ENCODE measurements at places on chromosomes 5 and 9.

DNA sequence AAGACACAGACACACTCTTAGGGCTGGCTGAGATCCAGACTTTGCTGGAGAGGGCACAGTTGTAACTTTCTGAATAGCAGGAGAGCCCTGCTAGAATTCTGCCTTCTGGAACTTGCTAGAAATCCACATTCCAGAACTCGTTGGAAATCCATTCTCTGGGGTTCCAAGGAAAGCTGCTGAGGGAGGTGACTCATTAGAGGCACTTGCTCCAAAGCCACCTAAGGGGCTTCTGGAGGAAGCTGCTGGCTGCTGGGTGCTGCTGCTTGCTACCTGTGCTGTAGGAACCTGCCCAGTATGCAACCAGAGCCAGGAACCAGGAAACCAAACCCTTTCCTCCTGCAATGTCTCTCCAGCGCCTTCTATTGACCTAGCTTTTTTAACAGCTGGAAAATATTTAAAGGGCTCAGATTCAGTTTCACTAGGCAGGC, 4.1 kb upstream of the TLE4 start:
- no peak for DNase-seq

DNA sequence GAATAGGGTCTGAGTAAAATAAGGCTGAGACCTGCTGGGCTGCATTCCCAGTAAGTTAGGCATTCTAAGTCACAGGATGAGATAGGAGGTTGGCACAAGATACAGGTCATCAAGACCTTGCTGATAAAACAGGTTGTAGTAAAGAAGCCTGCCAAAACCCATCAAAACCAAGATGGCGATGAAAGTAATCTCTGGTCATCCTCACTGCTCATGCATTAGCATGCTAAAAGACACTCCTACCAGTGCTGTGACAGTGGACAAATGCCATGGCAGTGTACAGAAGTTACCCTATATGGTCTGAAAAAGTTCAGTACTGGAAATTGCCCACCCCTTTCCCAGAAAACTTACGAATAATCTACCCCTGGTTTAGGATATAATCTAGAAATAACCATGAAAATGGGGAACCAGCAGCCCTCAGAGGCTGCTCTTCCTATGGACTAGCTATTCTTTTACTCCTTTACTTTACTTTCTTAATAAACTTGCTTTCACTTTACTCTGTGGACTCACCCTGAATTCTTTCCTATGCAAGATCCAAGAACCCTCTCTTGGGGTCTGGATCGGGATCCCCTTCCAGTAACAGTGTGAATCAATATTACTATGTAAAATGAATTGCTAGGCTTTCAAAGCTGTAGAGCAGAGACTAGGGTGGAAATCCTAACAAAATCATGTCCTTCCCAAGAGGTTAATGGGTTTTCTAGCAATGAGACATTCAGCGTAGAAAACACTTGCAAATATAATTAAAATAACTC, 257.8 kb downstream of the KIAA0825 start:
- no peak for DNase-seq

DNA sequence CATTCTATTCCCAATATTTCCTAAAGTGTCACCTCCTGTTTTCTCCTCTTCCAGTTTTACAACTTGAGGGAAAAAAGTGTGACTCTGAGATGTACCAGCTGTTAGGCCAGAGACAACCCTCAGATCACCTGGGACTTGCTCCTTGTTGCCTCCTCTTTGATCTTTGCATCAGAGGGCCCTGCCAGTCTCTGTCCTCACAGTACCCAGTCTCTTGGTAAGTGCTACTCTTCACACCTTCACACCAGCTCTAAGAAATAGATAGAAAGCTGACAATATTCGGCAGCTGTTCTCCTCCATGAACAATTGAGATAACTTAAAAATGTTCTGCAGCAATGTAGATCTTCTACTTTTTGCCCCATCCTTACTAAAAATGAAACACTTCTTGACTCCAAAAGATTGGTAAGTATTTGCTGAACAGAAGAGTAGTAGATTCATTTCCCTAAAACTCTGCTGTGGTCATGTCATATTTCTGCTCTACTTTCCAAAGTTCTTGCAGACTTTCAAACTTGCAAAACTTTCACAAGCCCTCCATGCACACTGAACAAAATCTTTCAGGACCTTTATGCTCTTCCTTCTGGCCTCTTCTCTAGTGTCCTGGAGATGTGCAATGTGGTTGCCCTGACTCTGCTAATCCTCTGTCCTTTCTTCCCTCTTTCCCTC, 188.6 kb downstream of the SNX18 start:
- no peak for DNase-seq

DNA sequence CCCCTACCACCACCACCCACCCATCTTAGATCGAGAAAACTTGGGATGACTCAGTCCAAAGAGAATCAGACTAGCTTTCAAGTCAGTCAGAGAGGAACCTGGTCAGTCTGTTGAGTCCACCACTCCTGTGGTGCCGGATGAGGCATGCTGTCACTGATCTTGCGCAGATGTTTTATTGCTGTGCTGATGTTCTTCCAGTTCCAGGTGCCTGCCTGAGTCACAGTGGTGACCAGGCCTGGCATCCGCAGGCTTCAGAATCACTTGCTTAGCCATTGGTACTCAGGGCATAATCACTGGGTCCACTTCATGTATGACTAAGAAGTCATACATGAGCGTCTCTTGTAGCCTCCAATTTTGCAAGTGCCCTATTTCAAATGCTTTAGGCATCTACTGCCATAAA, 114.1 kb downstream of the MUSK start:
- no peak for DNase-seq

DNA sequence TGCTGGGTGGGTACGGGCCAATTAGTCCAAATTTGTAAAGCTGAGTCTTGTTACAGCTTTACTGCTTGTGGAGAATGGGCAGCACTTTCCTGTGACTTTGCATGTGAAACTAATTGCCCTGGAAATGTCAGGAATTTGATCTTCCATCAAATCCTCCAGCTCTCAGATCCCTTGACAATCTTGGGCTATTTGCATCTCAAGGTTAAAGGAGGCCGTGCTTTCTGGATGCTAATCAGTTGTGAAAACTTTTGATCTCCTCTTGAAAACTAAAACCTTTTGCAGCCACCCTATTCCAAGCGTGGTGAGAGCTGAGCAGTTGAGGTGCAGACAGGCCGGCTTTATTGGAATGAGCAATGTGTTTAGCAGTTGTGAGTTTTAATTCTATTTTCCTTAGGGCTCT, 68.0 kb upstream of the CLINT1 start:
- no peak for DNase-seq

DNA sequence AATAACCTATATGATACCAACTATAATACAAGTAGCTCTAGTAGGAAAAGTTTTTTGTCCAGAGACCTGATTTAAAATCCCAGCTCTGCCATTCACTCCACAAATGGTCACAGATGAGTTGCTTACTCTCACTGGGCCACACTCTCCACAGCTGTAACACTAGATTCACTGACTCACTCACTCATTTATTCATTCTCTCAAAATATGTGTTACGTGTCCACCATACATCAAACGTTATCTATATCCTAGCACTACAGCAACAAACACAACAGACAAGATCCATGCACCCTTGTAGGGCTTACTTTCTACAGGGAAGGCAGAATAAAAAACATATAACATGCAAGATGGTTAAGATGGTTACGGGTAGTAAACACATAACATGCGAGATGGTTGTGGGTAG, 146.3 kb downstream of the CDK5RAP2 start:
- DNase-seq: no peak

DNA sequence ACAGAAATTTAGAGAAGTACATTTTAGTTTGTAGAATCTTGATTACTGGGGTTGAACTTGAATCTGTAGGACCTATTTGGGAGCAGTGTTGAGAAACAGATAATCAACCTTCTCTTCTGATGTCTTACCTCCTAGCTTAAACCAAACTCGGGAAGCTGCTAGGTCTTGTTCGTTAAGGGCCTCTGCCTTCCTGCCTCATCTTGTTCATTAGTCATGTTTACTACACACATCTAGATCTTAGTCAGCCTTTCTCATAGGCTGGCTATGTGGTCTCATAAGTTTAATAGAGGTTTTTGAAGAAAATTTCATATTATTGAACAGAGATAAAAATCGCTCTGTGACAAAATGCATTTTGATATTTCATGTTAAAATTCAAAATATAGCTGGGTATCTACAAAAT, 331.0 kb upstream of the EDIL3 start:
- no peak for DNase-seq

DNA sequence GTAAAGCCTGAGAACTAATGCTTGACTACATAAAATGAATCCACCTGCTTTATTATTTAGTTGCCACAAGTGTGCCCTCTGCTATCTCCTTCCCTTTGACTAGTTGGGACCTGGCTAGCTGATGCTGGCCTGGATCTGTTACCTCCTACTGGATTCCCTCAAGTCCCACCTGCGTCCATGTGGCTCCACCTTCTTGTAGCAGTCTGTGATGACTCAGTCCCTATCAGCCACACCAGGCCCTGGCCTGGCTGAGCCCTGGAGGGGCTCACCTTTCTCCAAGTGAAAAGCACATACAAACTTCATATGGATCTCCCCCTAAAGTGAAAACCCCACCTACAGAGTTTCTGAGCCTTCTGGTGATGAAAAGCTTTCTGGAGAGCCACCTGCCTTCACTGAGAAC, 611.4 kb downstream of the SEMA5A start:
- DNase-seq: no peak

- no peak for DNase-seq
Measured at GRCh38 chr5:102762562-102763227, 7.6 kb downstream of the PAM start.

DNA sequence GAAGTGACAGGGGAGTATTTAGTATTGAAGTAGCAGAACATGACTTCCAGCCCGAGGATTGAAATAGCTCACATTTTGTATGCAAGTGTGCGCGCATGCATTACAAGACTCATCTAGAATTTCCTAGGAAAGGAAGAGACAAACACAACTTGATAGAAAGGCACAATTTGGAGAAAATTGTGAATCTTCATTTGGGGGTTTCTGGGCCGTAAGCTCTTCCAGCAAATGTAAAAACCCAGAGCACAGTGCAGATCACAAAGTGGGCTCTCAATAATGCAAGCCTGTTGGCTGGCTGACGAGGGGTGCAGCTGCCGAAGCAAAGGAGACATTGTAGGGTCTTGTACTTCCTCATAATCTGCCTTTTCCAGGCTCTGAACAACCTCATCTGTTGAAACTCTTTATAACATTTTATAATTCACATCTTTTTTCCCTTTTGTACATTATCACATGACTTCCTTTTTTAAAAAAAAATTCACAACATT, 109.0 kb downstream of the BAAT start:
- DNase-seq: no peak

DNA sequence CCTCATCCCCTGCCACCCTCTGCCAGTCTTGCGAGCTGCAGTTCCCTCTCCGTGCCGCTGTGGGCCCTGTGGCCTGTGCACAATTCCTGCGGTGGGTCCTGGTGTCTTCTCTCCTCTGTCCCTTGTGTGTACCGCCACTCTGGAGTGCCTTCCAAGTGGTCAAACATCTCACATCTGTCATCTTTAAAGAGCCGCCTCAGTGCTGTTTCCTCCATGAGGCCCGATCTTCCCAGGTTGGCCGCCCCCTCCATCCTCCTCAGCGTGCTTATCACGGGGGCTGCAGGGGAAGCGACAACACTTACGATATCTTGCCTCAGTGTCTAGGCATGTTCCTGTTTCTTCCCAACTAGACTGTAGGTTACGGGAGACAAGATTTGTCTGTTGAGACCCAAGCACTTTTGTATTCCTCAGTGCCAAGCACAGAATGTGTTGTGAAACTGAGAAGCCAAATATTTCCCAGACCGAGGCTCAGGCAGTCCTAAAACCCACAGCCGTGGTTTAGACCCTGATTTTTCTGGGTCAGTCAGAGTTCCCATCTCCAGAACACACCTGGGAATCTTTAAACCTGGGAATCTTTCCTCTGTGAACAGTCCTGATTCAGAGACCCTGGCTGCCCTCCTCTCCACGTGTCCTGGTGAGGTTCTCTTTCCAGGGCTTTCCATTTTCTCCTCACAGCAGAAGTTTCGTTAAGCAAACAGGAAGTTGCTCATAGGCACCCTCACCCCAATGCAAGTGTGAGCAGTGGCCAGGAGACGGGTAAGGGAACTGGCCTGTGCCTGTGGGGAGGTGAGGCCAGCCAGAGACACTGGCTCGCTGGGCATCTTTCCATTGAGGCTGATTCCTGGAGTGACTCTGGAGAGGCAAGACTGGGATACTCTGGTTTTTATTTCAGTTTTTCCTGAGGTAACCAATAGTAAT, 28.8 kb downstream of the SLC46A2 start:
- no peak for DNase-seq

- no peak for DNase-seq
Measured at GRCh38 chr5:130992621-130993020, 172.4 kb downstream of the HINT1 start.

DNA sequence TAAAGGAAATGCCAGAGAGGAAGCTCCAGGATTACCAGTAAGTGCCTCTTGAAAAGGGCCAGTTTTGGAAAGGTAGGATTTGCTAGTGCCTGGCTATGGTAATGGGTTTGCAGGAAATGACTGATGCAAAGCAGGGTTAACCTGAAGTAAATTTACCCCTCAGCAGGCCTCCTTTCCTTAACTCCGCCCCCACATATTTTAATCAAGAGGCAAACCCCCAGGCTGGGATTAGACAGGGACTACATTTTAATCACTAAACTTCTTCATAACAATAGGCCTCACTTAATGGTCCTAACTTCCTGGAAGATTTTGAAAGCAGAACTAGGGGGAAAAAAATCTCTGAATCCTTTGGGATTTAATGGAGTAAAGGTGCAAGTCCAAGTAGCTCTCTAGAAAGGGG, 10.2 kb upstream of the SLC1A3 start:
- DNase-seq: no peak

DNA sequence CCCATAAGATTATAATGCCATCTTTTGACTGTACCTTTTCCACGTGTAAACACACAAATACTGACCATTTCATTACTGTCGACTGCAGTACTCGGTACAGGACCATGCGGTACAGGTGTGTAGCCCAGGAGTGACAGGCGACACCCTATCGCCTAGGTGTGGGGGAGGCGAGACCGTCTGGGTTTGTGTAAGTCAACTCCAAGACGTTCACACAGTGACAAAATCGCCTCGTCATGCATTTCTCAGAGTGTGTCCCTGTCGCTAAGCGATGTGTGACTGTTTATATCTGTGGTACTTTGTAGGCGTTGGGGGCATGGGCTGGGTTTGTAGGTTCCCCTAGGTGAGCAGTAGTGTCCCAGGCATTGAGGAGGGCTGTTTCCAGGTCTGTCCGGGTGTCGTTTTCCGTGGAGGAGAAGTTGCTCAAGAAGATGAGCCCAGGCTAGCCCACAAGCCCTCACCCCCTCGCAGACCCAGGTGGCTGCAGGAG, 20.3 kb downstream of the NEK6 start:
- no peak for DNase-seq

GRCh38 chr5:1776831-1777230, 22.8 kb downstream of the MRPL36 start:
- no peak for DNase-seq

DNA sequence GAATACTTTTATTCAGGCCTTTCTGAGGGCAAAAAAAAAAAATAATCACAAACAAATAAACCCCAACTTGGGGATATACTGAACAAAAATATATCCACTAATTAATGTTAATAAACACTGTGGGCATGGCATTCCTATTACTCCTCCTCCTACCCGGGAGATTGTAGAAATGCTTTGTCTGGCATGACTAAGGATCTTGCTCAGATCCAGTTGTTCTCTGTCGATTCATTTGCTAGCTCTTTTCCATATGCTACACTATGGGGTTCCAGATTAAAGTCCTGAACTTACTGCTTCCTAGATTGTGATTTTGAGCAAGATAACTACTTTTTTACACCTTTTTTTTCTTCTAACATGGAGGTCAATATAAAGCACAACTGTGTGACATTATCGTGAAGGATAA, 102.2 kb upstream of the PRR16 start:
- no peak for DNase-seq

GRCh38 chr9:128610897-128611296, 45.8 kb downstream of the DYNC2I2 start:
- DNase-seq: no peak

Data from stimulated activated CD4-positive, alpha-beta T cell treated with anti-CD3 and anti-CD28 coated beads, Interleukin-12 subunit alpha, Interleukin-12 subunit beta, amount 100 ng/mL, for 4 hours (primary cell).